ENCODE measurements at places on chromosomes 6 and 20. TPM values are rescaled to one million over a fixed set of nuclear protein-coding genes. Genes with fewer than 3 reads are reported as not detected.

- DNase-seq = no peak
Observed at GRCh38 chr20:11457488-11457887, 460.2 kb upstream of the BTBD3 start.

DNA sequence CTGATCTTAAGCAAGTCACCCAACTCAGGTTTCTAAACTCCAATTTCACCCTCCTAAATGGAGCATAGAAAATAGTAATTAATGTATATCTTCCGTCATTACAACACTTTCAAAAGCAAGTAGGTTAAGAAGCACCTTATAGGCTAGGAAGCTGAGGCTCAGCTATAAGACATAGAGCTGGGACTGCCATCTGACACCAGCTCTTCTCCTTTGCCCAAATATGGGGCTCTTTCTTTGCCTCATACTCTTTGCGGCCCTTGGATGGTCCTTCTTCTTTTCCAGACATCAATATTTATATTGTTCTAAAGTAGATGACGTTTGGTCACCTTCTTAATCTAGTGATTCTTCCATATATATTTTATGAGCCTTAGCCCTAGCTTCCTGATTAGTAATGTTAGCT, 413.2 kb downstream of the LMBRD1 start:
- DNase-seq = no peak

Gene TMEM200A
- 20.4 TPM for total RNA-seq

GRCh38 chr6:52403627-52404026, 16.5 kb upstream of the EFHC1 start:
- DNase-seq = no peak

GRCh38 chr6:164101859-164102258, 687.3 kb downstream of the QKI start:
- DNase-seq = no peak

DNA sequence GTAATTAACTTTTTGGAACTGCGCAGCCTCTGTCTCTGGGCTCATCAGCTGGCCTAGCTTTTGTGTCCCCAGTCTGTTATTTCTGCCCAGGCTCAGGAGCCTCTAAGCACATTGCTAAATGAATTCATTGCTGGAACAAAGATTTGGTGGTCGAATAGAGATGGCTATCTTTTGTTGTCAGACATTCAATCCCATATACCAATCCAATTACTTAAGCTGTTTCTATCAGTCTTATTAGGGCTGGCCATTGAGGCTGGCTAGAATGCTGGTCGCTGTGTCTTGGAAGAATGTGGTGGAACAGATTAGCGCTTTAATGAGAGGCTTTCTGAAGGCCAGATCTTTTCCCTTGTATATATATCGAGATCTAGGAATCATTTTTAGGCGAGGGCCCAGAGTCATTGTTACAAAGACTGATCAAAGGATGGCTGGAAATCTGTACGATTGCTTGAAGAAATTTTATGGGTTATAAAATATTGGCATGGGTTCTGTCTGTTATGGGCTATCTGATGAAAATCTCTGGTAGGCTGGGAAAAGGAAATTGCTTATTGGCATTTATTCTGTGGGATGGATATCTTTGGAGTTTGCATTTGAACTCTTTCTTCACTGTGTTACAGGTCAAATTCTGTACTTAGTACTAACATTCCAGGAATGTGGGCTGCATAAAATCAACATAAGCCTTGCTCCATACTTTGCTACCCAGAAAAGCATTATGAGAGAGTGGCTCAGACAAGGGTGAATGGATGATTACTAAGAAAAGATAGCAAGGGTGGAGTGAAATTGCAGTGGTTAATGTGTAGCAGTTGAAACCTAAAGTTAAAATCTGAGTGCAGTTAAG, 34.8 kb upstream of the JAG1 start:
- no peak for DNase-seq

Gene SIRPD
- not detected for total RNA-seq

DNA sequence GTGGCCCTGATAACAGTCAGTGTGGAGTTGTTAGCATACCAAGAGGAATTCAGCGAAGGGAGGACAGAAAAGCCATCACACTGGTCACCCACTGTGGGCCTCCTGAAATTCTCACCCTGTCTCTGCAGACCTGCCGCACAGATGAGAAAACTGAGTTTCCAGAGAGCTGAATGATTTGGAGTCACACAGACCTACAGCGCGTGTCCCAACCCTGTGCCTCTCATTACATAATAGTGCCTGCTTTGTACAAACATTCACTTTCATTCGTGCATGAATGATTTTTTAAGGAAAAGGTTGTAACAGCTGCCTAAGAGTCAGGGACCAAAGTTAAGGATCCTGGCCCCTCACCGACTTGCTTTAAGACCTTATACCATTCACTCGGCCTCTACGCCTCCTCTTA, 62.7 kb downstream of the THBS2 start:
- no peak for DNase-seq

GRCh38 chr20:6691516-6691915, 76.0 kb upstream of the BMP2 start:
- DNase-seq = no peak

Gene RAB23
- 34.2 TPM for total RNA-seq

Gene EDN3
- total RNA-seq = 0.82 TPM

Gene SDC4
- total RNA-seq = 0.82 TPM

- DNase-seq = no peak
Observed at GRCh38 chr20:48175261-48175660, 390.0 kb upstream of the SULF2 start.

Gene CASS4
- total RNA-seq = under 0.01 TPM

DNA sequence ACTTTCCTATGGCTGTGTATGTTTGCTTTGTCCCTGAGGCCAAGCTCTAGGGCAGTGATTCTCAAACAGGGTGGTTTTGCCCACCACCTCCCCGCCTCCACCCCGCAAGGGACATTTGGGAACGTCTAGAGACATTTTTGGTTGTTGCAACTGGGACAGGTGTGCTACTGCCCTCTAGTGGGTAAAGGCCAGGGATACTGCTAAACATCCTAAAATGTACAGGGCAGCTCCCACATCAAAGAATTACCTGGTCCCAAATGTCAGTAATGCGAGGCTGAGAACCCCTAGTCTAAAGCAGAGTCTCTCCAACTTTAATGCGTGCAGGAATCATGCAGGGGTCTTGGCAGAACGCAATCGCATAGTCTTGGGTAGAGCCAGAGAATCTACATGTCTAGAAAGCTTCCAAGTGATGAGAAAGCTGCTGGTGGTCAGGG, 5.1 kb downstream of the KCNS1 start:
- DNase-seq = peak; percentile 57

DNA sequence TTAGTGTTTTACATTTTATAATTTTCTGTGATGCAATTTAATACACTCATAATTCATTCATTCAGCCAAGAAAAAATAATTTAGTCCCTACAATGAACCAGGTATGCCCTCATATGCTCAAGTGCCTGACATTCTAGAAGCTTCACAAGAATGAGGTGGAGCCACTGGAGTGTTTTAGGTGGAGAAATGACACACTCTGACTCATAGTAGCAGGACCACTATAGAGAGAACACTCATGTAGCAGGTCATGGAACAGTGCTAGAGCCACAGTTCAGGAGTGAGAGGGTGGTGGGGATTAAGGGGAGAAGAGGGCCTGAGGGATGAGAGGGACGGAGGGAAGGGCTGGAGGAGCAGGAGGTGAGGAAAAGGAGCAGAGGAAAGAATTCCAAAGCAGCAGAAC, 1.4 kb upstream of the HLA-G start:
- no peak for DNase-seq

- DNase-seq = no peak
Observed at GRCh38 chr6:24408719-24409410, 6.1 kb downstream of the MRS2 start.

DNA sequence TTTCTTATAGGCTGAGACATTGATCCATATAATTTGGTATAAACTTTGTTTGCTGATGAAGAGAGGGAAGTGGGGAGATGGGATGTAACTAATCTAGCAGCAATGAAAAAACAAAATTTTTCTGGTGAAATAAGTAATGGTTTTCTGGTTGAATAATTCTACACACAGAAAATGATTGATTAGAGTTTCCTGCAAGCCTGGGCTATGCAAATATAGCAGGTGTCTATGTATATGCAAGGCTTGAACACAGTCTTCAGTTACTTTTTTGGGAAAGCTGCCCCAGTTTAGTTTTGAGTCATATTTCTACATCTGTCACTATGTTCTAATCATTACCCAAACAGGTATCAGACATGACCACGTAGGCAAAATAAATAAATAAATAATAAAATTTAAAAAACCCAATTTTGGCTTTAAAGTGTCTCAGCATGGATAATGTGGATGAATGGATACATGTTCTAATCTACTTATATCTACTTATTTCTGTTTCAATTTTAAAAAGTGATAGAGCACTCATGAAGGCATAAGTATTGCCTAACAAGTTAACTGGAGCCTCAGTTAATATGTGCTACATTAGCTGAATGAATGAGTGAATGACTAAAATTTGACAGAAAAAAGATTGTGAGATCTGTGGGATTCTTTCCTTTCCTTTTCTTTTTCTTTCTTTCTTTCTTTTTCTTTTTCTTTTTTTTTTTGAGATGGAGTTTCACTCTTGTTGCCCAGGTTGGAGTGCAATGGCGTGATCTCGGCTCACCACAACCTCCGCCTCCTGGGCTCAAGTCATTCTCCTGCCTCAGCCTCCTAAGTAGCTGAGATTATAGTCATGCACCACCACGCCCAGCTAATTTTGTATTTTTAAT, 37.2 kb upstream of the TFB1M start:
- DNase-seq = no peak

DNA sequence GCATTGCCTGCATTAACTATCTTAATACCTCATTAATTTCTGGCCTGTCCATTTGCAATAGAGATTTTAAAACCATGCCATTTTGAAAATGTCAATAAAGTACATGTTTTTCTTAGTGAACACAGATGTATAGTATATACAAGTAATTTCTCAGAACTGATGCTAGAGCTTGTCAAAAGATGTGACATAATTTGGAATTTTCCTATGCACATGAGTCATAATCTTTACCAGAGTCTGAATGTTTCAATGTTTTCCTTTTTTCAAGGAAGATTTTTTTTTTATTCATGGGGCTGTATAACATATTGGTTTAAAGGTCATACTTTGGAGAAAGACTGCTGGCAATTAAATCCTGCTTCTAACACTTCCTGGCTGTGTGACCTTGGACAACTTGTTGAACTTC, 1347.5 kb upstream of the ADGRB3 start:
- no peak for DNase-seq

Gene SEL1L2
- 0.41 TPM for total RNA-seq

Gene F13A1
- 13.5 TPM for total RNA-seq

- DNase-seq = peak; percentile 37
Observed at GRCh38 chr6:40755046-40755681, 168.0 kb upstream of the LRFN2 start.

Gene FILIP1
- 2.9 TPM for total RNA-seq

GRCh38 chr6:64908104-64908503, 798.9 kb downstream of the EYS start:
- no peak for DNase-seq

GRCh38 chr6:150301846-150302519, 66.8 kb upstream of the IYD start:
- no peak for DNase-seq

DNA sequence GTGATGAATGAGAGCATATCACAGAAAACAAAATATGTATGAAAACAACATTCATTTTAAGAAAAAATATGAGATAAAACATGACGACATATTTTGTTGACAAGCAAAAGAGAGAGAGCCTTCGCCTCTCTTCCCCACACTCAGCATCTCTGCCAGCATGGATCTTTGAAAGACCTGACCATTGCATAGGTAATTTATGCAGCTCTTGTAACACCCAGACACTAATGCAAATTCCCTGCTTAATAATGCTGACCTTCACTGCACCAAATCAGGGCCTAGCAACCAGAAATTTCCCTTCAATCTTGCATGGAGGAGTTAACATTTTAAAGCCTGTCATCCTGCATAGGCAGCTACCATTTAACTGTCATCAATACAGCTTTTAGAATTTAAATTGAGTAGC, 50.0 kb upstream of the CNR1 start:
- no peak for DNase-seq

Gene ARMH2
- not detected for total RNA-seq

Gene SPATS1
- total RNA-seq = 0.41 TPM

Gene IL17F
- not detected for total RNA-seq

Gene BTNL2
- total RNA-seq = not detected

GRCh38 chr6:130932921-130933320, 105.7 kb downstream of the SMLR1 start:
- DNase-seq = no peak

DNA sequence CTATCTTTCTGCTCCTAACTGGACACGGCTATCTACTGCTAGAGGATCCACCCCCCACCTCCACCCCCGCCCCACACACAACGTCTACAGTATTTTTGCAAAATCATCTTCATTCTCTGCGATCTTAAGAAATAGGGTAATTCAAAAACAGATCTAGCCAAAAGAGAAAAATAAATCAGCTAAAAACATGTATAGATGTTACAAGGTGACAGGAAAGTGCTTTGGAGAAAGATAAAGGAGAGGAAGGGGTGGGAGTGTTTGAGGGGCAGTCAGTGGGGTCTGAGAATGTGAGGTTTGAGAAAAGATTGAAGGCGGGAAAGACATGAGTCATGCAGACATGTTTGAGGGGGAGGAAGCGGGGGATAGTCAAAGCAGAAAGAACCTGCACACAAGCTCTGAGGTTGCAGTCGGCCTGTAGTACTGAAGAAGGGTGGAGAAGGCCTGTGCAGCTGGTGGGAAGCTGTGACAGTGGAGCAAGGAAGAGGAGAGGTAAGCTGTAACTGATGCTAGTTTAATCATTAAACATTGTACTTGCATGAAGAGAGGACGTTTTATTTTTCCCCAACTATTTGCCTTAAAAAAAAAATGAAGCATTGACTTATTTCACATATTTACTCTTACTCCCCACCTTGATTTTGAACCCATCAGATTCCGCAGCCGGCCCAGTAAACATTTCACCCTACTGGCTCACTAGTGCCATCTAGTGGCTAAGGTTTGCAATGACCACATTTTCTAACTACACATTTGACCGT, 332.6 kb downstream of the ADGRB3 start:
- peak; percentile 23 for DNase-seq

Measured in frontal cortex (tissue), 4 donors.